ENCODE measurements at places on chromosomes 16 and 17.

DNA sequence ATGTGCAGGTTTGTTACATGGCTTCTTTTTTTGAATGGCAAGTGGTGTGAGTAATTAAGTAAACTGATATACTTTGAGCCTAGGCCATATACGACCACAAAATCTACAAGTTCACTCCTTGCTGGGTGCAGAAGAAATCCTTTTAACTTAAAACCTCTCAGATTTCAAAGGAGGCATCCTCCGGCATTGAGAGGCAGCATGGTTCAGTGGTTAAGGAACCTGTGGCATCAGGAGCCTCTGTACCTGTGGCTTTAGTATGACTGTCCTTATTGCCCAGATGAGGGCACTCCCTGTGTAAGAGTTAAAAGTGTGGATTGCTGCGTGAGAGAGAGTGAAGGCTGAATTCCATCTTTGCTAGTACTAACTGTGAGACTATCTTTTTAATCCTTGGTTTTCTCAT lies 3.3 kb downstream of the NLRP1 start:
- no peak for DNase-seq

- peak; percentile 91 for DNase-seq
Measured at GRCh38 chr17:58786586-58787295, 31.1 kb downstream of the PPM1E start.

DNA sequence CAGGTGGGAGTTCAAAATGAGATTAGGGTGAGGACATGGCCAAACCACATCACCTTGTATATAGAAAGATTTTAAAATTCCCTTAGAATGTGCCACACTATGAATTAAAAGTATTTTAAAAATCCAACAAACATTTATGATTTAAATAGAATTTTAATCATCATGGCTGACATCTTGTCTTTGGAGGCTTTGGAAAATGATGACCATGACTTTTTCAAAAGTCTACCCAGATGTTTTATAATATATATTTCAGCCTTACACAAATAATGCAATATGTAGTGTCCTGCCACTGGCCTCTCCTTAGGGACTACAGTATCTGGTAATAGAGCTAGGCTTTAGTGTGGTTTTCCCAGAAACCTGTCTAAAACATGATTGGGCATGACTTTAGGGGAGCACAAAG lies 1353.4 kb upstream of the GOT2 start:
- no peak for DNase-seq

DNA sequence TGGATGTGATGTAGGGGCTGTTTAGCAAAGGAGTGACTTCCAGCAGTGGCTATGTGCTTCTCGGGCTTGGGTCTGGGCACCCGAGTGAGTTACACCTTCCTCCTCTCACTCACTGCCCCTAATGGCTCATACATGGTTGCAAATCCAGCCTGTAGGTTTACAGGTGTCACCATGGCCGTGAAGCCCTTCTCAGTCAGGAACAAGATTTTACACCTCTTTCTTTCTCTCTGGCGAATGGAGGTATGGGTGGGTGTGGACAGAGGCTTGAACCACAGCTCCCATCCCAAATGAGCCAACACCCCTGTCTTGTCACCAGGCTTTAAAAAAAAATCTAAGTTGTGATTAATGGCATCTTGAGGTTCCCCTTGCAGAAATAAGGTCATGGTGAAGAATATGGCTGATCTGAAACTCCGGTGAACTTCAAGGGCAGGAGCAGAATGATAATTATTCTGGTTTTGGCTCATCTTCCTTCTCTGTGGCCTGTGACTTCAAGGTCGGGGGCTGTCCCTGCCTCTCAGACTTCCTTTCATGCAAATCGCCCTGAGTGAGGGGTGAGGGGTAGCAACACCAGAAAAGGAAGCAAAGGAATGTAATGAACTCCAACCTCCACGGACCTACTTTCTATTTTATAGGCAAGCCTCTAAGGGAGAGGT lies 331.2 kb downstream of the MAF start:
- DNase-seq: no peak

DNA sequence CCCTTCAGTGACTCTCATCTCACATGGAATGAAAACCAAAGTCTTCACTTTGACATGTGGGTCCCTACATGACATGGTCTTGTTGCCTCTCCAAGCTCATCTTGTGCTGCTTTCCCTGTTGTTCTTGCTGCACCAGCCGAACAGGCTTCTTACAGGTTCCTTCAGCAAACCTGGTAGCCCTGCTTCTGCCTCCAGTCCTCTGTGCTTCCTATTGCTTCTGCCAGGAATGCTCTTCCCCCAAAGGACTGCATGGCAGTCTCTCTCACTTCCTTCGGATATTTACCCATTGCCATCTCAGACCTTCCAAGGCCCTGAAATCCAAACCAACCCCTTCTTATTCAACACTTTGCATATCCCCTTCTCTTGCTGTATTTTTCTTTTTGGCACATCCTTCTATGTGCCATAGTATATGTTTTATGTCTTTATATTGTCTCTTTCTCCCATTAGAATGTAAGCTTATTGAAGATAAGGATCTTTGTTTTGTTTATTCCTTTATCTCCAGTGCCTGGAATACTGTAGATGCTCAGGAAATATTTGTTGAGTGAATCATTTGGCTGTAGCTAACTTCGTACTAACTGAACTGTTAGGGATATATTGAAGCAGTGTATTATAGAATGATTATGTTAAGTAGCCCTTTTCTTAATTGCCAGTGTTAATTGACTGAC lies 57.9 kb upstream of the SLC12A3 start:
- no peak for DNase-seq

GRCh38 chr17:48619826-48620449 lies 4.8 kb upstream of the HOXB8 start:
- DNase-seq: no peak

Measured in brain microvascular endothelial cell (primary cell).